ENCODE measurements at places on chromosomes 3 and 15.

- peak; percentile 58 for DNase-seq
Measured at GRCh38 chr3:185460719-185461350, 38.0 kb downstream of the TMEM41A start.

DNA sequence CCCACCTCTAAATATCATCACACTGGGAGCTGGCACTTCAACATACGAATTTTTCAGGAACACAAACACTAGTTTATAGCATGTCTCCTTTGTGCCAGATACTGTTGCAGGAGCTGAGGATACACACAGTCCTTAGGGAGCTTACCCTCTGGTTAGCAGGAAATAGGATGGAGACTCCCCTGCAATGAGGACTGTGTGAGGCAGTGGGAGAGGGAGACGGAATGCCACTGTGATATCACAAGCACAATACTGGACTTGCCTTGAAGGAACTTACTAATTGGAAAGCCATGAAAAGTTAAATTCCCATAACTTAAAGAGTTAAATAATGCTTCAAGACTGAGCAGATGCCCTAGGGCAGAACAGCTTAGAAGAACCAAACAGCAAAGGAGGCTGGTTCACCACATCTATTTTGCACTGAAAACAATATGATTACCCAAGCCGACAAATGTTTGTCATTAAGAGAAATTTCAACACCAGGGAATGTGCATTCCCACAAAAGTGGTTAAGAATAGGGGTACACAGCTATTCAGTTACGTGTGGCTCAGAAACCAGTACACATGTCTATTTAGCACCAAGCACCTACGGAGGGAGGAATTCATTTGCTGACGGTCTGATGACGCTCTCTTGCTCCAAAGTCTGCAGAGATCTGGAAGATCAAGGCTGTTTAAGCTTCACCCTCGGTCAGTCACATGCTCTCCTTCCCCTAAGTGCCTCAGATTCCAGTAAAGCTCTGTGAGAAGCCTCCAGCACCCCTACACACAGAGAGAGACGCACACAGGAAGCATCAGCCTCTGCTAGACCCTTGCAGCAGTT is 5.2 kb downstream of the TBC1D2B start:
- no peak for DNase-seq

DNA sequence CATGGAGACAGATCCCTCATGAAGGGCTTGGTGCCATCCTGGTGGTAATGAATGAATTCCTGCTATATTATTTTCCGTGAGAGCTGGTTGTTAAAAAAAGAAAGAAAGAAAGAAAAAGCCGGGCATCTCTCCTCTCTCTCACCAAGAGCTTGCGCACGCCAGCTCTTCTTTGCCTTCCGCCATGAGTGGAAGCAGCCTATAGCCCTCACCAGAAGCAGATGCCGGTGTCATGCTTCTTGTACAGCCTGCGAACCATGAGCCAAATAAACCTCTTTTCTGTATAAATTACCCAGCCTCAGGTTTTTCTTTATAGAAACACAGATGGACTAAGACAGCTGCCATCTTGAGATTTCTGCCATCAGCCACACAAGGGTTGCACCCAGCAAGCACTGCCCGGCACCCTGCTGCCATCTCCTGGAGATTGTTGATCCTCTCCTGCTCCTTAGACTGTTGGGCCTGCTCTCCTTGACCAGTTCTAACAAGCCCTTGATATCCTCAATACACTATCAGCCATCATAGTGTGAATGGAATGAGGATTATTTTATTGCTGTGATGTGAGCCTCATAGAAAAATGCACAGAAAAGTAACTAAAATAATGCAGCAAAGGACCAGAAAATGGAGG is 3.5 kb upstream of the AHSG start:
- DNase-seq = no peak

- no peak for DNase-seq
Measured at GRCh38 chr3:79724206-79724605, 43.6 kb downstream of the ROBO1 start.

GRCh38 chr15:72939514-72940228 is 112.6 kb upstream of the NEO1 start:
- DNase-seq = no peak

- no peak for DNase-seq
Measured at GRCh38 chr3:9978710-9979305, 7.8 kb downstream of the EMC3 start.

DNA sequence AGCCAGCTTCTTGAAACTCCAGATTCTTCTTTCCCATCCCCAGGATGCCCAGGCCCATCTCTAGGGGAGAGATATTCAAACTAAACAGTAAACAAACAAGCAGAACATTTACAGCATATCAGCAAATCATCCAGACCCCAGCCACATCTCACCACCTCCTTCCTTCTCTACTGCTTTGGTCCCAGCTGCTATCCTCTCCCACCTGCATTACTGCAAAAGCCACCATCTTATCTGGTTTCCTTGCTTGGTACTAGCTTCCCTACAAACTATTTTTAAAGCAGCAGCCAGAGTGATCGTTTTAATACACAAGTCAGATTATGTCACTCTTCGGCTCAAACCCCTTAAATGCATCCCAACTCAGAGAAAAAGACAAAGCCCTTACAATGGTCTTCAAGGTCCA is 4.8 kb downstream of the LYSMD2 start:
- DNase-seq = no peak

DNA sequence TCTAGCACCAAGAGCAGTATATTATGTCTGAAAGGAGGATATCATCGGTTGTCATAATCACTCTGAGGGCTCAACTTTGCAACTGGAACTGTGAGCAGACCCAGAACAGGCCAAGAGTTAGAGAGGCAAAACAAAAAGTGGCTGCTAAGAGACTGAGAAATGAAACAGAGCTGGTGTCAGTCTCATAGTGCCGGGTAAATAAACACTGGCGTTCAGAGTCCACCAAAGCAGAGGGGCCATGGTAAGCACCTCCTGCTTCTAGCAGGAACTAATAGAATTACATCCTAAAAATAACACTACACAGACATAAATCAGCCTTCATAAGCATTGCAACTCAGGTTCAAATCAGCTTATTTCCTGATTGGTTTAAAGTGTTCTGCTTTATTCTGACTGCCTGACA is 10.3 kb upstream of the IL12A start:
- no peak for DNase-seq

DNA sequence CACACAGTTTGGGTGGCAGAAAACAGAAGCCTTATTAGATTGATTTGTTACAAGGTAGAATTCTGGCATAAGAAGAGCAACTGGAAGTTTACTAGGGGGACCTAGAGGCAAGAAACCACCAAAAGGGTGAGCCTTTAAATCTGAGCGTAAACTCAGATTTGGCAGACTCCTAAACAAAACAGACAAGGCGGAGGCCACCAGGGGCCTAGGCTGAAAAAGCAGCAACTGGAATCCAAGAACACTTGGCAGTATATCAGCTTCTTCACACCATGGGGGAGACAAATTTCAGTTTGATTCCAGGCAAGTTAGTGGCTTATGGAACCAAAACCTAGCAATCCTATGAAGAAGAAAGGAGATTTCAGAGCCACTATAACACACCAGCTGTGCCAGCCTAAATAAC is 220.0 kb downstream of the C3orf38 start:
- DNase-seq = no peak

DNA sequence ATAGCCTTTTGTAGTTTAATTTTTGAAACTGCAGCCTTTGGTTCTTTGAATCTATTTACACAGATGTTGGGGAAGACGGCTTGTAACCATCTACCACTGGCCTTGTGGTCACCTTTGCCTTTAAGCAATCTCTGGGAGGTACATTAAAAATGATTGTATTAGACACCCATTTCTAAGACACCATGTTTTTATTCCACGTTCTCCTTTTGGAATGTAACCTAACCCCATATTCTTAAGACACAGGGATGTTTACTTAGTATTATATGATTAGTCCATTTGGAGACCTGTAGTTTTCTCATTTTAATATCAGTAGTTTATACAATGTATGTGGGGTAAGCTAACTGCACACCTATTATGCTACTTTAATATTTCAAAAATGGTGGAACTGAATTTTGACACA is 175.1 kb upstream of the PLSCR5 start:
- no peak for DNase-seq

DNA sequence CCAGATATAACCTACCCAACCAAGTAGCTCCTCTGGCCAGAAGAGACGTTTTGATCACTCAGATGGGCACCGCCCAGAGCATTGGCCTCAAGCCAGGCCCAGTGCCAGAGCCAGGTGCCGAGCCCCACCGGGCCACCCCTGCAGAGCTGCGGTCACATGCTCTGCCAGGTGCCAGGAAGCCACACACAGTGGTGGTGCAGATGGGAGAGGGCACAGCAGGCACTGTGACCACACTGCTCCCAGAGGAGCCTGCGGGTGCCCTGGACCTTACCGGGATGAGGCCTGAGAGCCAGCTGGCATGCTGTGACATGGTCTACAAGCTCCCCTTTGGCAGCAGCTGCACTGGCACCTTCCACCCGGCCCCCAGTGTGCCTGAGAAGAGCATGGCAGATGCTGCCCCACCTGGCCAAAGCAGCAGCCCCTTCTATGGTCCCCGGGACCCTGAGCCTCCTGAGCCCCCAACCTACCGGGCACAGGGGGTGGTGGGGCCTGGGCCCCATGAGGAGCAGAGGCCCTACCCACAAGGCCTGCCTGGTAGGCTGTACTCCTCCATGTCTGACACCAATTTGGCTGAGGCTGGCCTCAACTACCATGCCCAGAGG is 19.1 kb upstream of the APEH start:
- no peak for DNase-seq

- DNase-seq = no peak
Measured at GRCh38 chr3:37028329-37028728, 35.0 kb downstream of the MLH1 start.

DNA sequence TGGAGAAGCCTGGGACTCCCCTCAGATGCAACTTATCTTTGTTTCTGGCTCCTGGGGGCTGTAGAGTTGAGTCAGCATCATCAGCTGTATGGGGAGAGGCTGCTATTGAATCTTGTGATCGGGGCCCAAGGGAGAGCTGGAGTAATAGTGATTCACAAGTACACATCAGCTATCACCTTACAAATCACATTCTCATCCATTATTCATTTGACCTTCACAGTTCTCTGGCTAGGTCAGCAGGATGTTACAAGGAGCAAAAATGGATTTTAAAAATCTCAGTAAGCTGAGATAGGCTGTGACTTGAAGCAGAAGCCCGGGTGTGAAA is 175.0 kb downstream of the OPA1 start:
- peak; percentile 60 for DNase-seq

- no peak for DNase-seq
Measured at GRCh38 chr15:55894399-55894965, 98.9 kb downstream of the NEDD4 start.

- DNase-seq = no peak
Measured at GRCh38 chr3:51944451-51945021, 2.4 kb downstream of the PARP3 start.

- peak; percentile 18 for DNase-seq
Measured at GRCh38 chr3:105933871-105934270, 65.1 kb upstream of the CBLB start.

DNA sequence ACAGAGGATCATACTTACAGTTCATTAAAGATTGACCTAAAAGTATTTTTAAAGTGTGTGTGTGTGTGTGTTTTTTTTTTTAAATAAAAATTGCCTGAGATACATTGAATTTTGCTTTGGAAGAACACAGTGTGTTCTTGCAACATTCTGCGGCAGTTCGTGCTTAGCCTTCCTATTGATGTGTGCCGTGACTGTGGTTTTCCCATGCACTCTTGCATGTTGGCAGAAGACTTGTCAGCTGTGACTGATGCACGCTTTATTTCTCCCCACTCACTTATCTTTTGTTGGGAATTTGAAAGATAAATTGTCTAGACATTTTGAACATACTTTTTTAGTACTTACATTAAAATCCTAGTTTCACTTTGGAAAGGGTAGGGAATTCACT is 136.3 kb upstream of the LRRFIP2 start:
- no peak for DNase-seq

GRCh38 chr3:124381575-124382333 is 348.5 kb upstream of the UMPS start:
- DNase-seq = no peak

DNA sequence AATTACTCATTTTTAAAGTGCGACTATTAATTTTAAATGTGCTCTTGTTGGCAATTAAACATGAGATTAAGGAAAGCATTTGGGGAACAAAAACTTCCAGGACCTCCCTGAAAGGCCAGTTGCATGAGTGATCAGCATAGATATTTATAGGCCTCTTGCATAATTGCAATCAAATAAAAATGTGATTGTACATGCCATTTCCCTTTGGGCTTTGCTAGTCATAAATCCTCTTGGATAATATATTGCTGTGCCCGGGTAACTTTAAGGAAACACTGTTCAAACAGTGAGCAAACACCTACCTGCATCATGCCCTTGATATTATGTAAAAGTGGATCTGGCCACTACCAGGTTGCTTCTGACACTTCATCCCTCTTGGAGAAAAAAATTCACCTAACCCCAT is 239.1 kb downstream of the MCTP2 start:
- no peak for DNase-seq

DNA sequence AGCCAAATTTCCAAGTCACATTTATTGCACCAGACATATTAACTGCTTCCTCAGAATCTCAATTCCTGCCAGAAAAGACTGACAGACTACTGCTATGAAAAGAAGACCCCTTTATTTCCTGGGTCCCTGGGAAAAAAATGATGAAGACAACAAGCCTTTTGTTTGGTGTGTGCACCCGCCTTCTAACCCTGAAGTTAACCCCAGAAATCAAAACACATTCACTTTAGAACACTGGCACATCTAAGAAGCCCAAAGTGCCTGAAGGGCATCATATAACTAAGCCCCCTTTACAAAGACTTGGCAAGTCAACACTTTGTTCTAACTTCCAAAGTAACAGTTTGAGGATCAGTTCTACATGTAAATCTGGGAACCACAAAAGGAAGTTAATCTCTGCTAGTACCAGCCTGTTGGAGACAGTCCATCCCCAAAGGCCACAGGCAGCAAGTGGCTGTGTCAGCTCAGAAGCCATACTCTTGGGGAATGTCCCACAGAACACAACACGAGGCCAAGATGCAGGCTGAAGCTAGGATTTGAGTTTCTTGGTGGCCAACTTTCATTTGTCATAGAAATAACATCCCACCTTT is 16.3 kb upstream of the ATP1B3 start:
- peak; percentile 91 for DNase-seq

DNA sequence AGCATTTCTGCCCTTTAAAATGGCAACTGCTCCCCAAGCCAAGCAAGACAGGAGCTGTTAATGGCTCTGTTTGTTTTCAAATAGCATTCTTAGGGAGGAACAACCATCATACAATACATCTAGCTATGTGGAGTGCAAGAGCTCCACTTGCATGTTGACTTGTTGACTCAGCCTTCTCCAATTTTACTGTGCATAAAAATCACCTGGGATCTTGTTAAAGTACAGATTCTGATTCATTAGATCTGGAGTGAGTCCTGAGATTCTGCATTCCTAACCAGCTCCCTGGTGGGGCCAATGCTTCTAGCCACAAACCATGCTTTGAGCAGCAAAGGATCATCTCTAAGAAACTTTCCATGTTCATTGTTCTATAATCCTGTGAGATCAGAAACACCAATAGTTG is 171.4 kb downstream of the THRB start:
- no peak for DNase-seq

Data from COLO829 (cell line).